ENCODE measurements at places on chromosomes 16 and 17.

DNA sequence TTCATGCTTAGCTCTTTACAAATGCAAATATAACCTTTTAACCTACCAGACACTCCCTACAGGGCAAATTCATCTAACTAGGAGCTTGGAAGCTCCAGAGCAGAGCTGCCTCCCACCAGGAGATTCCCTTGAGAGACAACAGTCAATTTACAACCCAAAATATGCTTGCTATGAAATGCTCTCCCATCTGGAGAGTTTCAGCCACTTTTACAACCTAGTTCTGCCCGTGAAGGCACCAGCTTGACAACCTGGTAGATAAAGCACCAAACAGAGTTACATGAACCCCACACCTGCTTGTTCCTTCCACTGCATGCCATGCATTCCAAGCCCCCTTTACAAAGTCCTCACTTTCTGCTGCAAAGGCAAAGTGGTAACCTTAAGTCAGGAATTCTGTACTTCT lies 215.3 kb upstream of the KIF2B start:
- no peak for DNase-seq

- no peak for DNase-seq
Measured at GRCh38 chr16:86211265-86211664, 299.1 kb upstream of the FOXF1 start.

GRCh38 chr17:58321571-58322525 lies 6.7 kb downstream of the TSPOAP1 start:
- DNase-seq = no peak

- peak; percentile 22 for DNase-seq
Measured at GRCh38 chr17:57747221-57748017, 2.3 kb upstream of the CCDC182 start.

GRCh38 chr17:45150911-45151809 lies 2.9 kb downstream of the HEXIM1 start:
- DNase-seq = peak; percentile 37

GRCh38 chr17:33696102-33696501 lies 403.0 kb upstream of the ASIC2 start:
- no peak for DNase-seq

DNA sequence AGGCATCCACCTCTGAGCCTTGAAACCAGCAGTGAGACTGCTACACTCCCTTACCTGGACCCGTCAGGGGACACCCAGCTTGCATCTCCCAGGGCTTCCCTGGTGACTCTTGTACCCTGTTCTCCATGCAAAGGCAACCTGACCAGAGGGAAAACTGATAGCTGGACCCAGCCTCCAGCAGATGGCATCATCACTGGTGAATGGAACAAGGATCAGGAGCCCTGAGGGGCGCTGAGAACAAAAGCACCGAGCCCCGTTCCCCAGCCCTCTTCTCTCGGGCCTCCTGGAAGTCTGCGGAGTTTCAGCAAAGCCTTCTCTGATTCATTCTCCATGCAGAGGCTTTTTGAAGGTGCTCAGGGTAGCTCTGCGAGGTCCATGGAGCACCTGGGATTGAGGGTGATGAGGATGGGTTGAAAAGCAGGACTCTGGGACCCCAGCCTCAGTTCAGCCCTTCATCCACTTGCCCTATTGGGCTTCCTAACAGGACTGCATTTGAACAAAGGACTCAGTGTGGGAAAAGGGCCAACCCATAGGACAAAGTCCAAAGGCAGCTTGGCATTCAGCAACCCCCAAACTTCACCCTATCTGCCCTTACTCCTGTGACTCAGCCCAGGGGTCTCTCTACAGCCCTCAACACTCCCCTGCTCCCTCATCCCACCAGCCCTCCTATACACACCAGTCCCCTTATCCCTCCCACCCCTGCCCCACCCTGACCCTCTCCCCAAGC lies 45.0 kb upstream of the LHX1 start:
- no peak for DNase-seq

- no peak for DNase-seq
Measured at GRCh38 chr17:22374741-22375140, 682.4 kb downstream of the KCNJ18 start.

- DNase-seq = no peak
Measured at GRCh38 chr16:57920215-57920879, 50.6 kb downstream of the CNGB1 start.

- no peak for DNase-seq
Measured at GRCh38 chr16:351804-352520, 561 bp downstream of the AXIN1 start.

DNA sequence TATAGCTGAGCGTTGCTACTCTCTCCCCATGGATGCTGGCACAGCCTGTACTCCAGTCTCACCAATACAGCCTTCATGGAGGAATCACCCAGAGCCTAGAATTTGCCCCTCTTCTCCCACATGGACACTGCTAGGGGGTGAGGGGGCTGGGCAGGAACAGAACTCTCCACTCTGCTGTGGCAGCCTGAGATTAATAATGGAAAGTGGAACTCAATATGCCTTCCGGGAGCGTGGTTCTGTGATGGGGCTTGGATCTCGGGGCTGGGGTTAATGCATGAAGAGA lies 1.2 kb downstream of the SLC9A5 start:
- no peak for DNase-seq

DNA sequence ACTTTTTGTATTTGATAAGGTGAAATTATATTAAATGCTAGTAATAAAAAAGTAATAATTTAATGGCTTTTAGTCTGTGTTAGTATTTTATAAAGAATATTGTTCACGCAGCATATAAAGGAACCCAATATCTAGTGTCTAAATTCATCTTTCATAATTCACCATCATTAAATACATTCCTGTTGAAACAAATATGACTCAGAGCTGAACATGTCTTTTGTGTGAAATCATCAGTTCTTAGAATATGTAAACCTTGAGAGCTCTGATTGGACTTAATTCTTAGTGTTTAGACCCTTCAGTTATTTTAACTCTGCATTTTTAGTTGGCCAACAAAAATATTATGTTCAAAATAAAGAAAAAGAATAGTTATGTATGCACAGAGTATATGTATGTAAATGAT lies 71.8 kb downstream of the ABHD15 start:
- no peak for DNase-seq

DNA sequence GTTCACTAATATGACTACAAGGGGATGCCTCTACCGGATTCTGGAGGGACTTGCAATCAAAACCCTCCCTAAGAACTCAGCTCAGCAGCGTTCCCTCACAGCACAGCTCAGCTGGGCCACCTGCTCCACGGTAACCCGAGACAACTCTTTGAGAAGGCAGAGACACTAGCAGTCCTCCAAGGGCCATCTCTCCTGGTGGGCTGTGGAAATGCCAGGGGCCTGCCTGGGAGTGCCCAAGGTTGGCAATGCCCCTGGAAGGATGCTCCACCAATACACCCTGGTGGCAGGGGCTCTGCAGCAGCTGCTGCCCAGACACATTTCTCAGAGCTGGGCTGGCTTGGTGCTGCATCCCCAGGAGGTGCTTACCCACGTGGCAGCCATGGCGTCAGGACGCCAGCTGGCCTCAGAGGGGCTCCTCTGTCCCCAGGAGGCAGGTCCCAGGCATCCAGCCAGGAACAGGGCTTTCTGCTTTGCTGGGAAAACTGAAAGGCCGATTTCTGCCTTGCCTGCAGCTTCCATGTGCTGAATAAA lies 16.5 kb downstream of the CDIP1 start:
- no peak for DNase-seq

DNA sequence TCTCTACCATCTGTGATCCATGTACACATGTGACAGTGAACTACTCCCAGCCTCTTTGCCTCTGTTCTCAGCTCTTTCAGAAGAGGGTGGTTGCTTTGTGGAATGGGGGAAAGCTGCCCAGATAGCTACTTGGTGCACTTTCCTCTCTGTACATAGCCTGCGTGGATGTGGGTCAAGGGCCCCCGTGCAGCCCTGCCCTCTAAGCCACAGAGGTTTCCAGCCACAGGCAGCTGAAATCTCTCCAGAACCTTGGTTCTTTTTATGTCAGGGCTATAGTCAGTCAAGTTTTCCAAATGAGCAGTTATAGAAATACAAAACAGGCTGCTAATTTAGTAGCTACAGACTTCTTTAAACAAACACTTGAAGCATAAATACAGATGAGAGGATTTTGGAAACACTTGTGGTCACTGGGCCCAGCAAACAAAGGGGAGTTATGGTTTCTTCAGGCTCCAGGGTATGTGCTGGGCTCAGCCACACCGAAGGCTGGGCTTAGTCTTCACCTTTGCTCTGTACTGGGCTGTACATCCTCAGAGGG lies 199.7 kb upstream of the ASIC2 start:
- DNase-seq = no peak

Measured in CD14-positive monocyte (primary cell).